ENCODE measurements at places on chromosomes 3 and 15.

- DNase-seq, result no peak
Measured at GRCh38 chr3:54841471-54841870, 86.4 kb downstream of the LRTM1 start.

GRCh38 chr3:53005854-53006513 is 39.9 kb downstream of the SFMBT1 start:
- no peak for DNase-seq

DNA sequence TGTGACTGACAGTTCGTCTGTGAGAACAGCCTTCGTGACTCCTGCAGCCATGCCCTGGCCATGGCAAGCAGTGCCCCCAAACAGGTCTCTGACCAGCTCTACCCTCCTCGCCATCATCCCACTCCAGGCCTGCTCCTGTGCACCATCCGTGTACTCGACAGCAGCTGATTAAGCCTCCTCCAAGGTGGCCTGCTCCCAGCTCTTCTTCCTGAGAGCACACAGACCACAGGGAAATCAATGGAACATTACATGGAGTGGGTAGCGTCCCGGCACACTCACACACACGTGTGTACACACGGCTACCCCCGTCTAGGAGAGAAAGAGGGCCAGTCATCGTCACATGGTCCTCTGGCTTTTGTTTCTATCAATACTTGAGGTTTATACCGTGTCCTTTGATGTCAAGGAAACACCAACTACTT is 21.1 kb downstream of the ANXA2 start:
- no peak for DNase-seq

DNA sequence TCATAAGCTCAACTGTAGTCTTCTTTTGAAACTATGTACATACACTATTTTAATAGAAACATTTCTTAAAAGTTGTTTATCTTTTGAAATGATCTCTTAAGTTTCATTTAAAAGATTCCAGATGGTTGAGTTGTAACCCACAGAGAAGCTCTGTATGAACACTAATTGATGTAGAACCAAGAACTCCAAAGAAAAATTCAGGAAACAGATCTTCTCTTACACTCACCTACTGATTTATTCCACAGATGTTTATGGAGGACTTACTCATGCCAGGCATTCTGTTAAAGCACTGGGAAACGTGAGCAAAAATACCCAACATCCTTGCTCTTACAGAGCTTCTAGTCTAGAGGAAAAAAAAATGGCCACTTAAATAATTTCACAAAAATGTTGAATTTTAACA is 551.1 kb downstream of the NAALADL2 start:
- DNase-seq, result no peak

- no peak for DNase-seq
Measured at GRCh38 chr15:56215769-56216168, 27.9 kb downstream of the RFX7 start.

DNA sequence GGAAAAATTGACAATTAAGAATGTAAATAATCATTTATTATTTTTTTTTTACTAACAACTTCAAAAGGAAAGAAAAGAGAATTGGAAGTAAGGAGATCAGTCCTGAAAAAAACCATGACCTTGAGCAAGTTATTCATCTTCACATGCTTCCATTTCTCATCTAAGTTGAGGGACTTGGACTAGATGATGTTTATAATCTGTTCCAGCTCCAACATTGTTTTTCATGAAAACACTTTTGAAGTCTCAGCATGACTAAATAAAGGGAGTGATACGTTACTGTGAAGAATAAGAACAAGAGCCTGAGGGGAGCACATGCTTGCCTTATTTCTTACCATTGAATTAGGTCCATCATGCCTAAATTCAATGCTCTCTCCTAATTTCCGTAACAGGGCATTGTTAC is 95.7 kb downstream of the STRIT1 start:
- no peak for DNase-seq

GRCh38 chr3:39388741-39389248 is 5.6 kb downstream of the SLC25A38 start:
- no peak for DNase-seq

GRCh38 chr3:49352281-49352680 is 5.9 kb downstream of the GPX1 start:
- no peak for DNase-seq

GRCh38 chr3:186097317-186097662 is 11.6 kb downstream of the ETV5 start:
- no peak for DNase-seq

DNA sequence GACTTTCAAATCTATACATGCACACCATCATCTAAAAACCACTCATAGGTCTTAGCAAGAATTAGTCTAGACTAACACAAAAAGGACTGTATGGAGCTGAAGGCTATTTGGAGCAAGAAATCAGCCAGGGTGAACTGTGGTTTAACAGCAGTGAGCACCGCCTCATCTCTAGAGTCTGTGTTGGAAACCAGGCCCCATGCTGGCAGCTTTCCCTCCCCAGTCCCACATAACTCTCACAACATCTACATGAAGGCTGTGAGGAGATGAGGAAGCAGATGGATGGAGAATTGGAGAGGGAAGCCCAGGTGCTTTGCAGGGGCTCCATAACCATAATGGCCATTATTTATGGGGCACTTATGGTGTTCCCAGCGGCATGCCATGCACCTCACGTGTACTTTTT is 133.2 kb upstream of the TOPAZ1 start:
- no peak for DNase-seq

- DNase-seq, result no peak
Measured at GRCh38 chr3:197468866-197469382, 86.8 kb downstream of the BDH1 start.

All from activated T-cell treated with anti-CD3 and anti-CD28 coated beads for 48 hours (primary cell).